Urothelium cell line (cell line): ENCODE measurements at places on chromosomes 5 and 9.

DNA sequence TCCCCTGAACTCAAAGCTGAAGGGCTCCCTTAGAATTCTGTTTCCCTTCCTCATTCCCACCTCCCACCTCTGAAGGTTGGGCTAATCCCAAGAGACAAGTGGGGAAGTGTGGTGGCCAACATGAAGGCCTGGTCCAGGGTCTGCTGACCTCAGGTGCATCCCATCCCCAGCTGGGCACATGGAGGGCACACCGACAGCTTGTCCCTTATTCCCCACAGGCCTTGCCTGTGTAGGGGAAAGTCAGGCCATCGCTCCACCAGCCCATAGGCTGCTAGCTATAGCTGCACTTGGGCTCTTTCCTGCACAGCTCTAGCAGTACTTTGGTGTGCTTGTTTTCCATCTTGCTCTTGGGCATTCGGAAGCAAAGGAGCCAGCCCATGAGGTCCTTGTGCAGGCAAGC lies 247.7 kb downstream of the CDH12 start:
- DNase-seq, result no peak

DNA sequence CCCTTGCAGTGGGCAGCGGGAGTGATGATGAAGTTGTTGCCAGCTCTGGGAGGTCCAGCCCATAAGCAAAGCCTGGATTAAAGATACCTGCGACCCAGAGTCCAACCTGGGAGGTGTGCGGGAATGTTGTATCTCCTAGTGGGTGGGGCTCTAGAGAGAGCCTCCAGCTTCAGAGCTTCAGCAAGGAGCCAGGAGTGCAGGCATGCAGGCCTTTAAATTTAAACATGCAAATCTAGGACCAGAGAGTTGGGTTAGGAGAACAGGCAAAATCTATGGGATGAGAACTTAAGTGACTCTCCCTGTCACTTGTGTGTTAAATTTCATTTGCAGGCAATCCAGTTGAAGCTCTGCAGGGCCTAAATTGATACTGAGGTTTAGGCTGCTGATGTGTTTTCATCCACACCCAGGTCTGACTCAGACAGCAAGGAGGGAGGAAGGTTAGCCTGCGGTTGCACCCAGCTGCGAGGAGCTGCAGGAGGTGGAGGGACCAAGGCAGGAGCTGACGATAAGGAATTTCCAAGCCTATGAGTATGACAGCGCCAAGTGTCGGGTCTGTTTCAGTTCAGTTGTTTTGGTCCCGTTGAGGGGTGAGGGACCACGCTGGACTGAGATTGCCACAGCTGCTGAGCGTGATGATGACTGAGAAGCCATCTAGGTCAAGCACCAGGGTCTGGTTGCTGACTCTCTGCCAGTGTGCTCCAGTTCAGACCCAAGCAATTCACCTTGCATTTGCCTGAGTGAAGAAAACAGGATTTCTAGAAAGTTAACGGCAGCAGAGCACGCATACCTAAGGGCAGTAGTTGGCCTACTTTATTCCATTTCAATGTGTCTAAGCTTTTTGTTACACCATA lies 243.0 kb downstream of the ICE1 start:
- peak; percentile 89 for DNase-seq

DNA sequence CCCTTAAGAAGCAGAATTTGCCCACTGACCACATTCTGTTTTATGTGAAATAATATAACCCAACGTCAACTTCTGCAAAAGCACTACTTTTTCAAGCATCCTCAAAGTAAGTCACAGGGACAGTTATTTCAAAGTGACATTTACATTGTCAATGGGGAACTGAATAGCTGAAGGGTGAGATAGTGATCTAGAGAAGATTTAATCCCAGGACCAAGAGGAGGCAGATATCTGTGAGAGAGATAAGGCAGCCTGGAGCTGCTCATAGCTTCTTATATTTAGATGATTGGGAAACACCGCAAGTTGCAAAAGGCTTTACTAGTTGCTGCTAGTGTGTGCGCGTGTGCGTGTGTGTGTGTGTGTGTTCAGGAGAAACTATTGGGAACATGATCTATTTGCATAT lies 210.4 kb upstream of the RFX3 start:
- DNase-seq, result no peak

GRCh38 chr5:168342151-168342825 lies 50.8 kb downstream of the WWC1 start:
- no peak for DNase-seq

DNA sequence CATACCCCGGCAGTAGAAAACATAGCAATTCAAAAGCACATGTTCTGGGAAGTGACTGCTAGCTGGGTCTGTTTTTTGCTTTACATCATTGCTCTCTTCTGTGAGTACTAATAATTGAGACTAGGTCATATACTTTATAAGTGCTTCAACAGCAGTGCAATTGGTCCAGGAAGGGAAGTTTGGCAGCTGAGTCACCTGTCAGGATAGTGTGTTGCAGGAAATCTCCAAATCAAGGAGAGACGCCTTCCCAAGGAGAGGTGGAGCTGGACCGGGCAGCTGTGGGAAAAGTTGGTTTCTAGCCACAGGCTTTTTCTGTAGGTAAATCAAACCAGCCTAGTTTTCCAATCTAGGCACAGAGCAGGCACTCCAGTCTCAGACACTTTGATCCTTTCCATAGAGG lies 330.1 kb downstream of the ENC1 start:
- no peak for DNase-seq

- DNase-seq, result peak; percentile 75
Measured at GRCh38 chr5:61805101-61805500, 473.0 kb downstream of the ZSWIM6 start.

- DNase-seq, result no peak
Measured at GRCh38 chr5:137306903-137307302, 192.2 kb downstream of the SPOCK1 start.

GRCh38 chr5:82278711-82279370 lies 687 bp upstream of the RPS23 start:
- DNase-seq, result no peak

DNA sequence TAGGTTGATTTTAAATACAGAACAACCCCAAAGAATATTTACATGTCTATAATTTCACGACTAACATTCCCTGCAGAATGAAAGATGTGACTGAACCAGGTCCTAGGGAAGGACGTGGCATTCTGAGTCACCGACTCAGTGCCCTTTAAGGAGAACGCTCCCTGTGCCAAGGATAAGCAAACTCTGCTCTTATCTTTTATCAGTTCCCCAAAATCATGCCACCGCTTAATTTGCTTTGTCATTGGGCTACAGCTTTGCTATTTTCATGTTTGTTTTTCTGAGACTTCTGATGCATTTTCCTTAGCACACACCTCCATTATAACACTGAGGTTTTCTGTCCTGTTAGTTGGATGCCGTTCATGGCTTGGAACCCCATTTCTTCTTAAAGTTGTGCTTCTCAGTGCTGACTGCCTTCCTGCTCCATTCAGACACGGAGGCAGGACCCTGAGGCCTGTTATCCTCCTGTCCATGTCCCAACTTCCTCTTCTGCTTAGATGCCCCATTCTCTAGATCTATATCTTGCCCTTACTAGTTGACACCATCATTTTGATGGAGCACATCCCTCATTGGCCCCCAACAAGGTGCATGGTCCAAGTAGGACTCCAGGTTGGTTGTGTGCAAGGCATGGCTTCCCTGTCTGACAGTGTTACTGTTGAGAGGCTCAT lies 11.2 kb upstream of the SEMA4D start:
- no peak for DNase-seq

DNA sequence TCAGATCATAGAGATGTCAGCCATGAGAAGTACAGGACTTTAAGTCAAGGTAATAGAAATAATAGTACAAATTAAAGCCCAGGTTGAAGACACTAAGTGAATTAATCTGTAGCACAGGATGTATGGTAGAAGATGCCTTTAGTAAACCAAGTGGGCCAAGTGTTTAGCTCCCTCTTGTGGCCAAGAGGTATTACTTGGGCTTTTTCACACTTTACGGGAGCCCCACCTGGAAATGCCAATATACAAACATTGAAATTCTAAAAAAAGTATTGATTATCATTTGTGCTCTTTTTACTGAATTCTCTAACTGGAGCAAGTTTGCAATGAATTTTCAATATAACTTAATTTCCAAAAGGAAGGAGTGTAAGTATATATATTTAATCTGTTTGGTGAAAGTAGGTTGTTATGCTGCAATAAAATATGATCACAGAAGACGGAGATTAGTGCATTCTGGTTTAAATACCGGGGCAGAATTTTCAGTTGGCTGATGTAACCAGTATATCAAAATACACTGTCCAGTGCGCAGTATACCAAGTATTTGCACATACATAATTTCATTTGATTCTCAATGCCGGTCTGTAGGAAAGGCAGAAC lies 84.7 kb downstream of the PARP8 start:
- DNase-seq, result peak; percentile 30

DNA sequence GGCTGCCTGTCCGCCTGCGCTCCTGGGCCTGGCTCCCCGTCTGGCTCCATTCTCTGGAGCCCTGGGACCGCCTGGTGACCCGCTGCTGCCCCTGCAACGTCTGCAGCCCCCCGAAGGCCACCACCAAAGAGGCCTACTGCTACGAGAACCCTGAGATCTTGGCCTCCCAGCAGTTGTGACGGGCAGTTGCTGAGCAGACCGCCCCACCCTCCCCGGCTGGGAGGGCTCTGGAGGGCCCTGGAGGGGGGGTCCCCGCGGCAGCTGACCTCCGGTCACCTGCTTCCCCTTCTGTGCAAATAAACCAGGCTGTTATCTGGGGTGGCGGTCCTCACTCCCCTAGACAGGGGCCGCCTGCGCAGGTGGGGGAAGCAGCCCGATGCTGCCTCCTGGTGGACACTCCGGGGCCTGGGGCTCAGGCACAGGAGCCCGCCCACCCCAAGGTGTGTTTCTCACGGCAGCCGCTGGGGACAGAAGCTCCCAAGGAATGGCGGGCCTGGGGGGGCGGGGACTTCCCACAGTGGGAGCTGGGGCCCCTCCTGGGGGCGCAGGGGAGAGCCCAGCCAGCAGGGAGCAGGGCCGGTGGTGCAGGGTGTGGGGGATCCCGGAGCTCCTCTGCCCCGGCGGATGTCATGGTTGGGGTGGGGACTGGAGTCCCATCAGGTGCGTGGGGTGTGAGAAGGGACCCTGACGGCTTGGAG lies 4.7 kb upstream of the TUBB4B start:
- DNase-seq, result peak; percentile 91

GRCh38 chr9:70945301-70945700 lies 176.1 kb downstream of the TRPM3 start:
- no peak for DNase-seq

GRCh38 chr9:95840074-95840473 lies 35.4 kb upstream of the ERCC6L2 start:
- DNase-seq, result no peak
